ENCODE measurements at places on chromosomes 5 and 9. TPM values are rescaled to one million over a fixed set of nuclear protein-coding genes. Genes with fewer than 3 reads are reported as not detected.

DDX4 gene
- polyA plus RNA-seq = not detected

GPX3 gene
- polyA plus RNA-seq = 3.7 TPM

CDO1 gene
- 2.2 TPM for polyA plus RNA-seq

SLC6A3 gene
- polyA plus RNA-seq = not detected

YIPF5 gene
- polyA plus RNA-seq = 142 TPM

BSPRY gene
- not detected for polyA plus RNA-seq

PCDHGA10 gene
- polyA plus RNA-seq = 11.7 TPM

SPAAR gene
- 0.27 TPM for polyA plus RNA-seq

DNA sequence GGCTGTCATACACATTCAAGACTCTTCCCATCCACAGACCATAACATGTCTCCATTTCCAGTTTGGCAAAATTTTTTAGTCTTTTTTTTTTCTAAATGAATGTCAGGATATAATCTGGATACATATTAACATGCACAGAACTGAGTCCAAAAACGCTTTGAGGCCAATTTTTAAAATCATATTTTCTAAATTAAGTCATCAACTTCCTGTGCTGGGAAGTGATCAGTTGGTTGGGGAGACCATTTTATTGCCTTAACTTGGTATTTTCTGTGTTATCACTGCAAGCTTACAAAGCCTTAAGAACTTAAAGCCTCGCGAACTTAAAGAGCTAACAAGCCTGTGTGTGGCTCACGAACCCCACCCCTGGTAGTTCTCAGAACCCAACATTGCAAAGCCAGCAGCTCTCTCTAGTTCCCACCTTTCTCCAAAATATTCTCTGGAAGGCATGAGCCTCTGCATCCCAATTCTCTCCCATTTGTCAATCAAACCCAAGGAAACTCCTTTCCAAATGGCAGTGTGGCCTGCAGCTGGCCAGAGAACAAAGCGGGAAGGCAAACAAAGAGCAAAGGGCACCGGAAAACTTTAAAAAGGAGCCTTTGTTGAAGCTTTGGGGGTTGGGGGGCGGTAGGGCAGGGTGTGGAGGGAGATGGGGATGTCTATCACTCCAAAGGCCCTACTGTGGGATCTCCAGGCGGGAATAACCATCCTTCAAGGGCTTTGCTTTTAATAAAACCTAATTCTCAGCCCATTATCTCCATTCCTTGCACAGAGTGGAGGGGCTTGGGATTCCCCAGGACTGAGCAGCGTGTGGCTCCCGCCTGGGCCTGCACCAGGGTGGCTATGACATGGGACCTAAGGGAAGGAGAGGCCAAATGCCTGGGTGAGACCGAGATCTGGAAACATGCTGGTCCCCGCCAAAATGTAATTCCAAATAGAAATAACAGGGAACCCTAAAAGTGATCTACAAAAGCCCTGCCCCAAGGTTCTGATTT, 65.0 kb downstream of the ROR2 start:
- DNase-seq = no peak

DNA sequence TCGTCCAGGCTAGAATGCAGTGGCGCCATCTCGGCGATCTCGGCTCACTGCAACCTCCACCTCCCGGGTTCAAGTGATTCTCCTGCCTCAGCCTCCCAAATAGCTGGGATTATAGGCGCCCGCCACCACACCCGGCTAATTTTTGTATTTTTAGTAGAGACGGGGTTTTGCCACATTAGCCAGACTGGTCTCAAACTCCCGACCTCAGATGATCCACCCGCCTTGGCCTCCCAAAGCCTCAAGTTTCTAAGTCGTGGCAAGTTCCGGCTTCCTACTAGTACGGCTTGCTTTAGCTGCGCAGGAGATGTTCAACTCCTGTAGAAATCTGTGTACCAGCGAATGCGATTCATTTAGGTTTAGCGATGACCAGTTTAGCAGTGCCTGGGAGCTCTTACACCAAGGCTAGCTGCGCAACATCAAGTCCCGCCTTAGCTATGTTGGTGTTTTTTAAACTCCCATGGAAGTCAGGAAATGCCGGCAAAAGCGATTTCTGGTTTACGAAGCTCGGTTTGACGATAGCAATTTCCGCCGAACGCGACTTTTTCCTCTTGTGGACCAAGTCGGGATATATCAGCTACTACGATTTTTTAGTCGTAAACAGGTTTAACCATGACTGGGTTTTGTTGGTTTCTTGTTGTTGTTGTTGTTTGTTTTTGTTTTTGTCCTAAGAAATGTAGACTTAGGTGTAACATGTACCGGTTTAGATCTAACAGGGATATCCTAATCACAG, 46.4 kb downstream of the ANXA2R start:
- peak; percentile 66 for DNase-seq

DNA sequence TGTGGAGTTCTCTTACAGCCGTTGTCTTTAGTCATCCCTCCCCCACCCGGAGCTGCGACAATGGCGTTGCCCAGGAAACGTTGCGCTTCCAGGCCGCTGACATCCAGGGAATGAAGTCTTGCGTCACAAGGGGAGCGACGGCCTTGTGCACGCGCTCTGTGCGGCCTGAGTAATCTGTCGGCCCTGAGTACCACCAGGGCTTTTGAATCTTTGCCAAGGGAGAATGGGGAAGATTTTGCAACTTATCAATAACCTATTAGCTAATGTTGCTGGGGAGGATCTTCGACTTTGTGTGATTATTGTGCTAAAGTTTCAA, at the start of gene SOX30:
SOX30 (minus strand) TSS at position 62 of the 316 bp plus-strand sequence. CDS start 360 bp downstream, outside the sequence.
- no peak for DNase-seq

DNA sequence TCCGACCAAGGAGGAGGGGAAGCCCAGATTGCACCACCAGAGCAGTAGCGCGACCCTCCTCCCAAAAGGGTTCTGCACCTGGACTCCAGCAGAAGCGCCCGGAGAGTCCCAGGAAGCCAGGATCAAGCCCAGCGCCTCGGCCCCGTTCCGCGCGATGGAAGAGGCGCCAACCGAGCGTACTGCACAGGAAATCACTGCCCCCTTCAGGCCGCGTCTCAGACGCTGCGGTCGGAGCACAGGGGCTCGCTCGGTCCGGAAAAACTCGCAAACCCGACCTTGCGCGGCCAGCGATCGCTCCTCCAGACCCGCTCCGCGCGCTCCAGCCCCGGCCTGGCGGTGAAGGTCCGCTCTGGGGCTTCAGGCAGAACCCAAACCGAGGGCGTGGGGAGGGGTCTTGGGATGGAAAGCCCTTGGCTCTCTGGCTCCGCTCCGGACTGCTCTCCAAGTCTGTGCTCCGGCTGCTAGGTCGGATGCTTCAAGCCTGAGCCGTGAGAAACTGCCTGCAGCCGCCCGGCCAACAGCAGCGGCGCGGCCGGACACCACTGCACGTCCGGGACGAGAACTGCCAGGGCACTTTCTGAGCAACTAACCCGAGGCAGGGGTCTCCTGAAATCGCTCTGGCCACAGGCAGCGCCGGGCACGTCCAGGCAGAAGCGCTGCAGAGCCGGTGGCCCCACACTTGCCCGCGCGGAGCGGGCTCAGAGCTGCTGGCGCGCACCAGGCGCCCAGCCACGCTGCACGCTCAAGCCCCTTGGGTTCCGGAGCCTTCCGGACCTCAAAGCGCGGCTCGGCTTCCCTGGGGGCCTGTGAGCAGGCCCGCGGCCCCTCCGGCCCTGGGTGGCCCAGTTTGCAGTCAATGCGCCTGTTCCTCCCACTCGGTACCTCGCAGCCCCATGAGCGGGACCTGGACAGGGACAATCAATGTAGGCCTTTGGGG, 1.3 kb downstream of the GABBR2 start:
- peak; percentile 46 for DNase-seq

GRCh38 chr5:1806974-1807373, 5.8 kb downstream of the NDUFS6 start:
- DNase-seq = no peak

GRCh38 chr9:132244582-132245455, 83.0 kb downstream of the NTNG2 start:
- DNase-seq = no peak

DNA sequence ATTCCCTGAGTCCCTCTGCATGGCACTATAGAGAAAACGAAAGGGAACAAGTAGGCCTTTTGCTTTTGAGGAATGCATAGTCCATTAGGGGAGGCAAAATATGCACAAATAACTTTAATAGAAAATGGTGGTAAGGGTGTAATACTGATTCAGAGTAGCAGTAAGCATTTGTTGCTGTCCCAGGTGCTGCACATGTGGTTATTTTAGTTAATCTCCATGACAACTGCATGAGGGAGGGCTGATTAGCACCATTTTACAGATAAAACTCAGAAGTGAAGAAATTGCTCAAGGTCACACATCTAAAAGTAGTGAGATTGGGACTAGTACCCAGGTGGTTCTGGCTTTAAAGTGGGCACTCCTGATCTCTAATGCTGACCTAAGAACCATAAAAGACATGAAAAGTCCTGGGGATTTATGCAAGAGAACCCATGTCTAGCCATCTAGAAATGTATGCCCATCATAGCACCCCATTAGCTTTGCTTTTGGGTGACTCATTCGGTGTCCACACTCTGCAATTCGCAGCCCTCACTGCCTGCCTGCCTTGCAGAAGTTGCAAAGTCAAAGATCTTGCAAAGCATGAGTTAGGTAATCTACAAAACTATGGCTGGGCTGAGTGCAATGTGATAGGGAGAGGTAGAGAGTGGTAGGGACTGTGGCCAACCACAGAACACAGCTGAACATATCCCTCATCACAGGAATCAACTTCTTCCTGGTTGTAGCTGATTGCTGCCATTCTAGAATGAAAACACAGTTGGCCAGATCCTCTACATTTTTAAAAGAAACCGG, 195.2 kb downstream of the PTTG1 start:
- no peak for DNase-seq

GRCh38 chr9:98097836-98098235, 21.2 kb downstream of the TRIM14 start:
- DNase-seq = no peak

- DNase-seq = no peak
Measured at GRCh38 chr5:161190778-161191177, 338.8 kb upstream of the ATP10B start.

GRCh38 chr5:39779831-39780230, 355.1 kb upstream of the DAB2 start:
- DNase-seq = no peak

DNA sequence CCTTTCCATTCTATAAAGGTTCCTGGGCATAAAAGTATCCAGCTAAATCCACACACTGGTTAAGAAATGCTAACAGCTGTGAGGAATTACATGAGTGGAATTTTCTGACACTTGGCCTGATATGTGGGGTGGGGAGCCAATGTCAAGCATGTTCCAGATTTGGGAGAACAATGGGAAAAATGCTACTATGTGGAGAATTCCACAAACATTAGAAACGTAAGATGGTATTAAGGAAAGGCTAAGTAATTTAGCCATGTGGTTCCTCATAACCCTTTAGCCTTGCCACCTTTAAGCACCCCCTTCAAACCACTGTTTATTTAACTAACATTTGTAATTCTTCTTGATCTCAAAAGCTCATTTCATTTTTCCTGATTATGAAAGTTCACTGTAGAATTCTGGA, 149.2 kb downstream of the GNA14 start:
- no peak for DNase-seq

DNA sequence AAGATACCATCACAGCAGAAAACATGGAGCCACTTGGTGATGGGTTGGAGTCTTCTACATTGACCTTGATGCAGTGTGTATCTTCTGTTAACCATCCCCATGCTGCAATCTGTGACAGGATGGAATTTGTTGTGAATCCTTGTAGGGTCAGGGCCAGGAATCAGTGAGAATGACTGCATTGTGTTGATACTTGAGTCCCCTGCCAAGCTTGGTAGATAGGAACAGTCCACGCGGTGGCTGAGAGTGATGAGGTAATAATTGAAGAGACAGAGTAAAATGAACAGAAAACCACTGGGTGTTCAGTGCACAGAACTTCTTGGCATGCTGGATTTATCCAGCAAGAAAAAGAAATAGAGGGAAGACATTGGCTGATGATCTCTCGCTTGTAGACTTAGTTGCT, 217.5 kb downstream of the MAN2A1 start:
- no peak for DNase-seq

GRCh38 chr5:10788358-10788757, 27.3 kb upstream of the DAP start:
- DNase-seq = no peak

GRCh38 chr5:172405226-172406107, 48.9 kb downstream of the SH3PXD2B start:
- no peak for DNase-seq

DNA sequence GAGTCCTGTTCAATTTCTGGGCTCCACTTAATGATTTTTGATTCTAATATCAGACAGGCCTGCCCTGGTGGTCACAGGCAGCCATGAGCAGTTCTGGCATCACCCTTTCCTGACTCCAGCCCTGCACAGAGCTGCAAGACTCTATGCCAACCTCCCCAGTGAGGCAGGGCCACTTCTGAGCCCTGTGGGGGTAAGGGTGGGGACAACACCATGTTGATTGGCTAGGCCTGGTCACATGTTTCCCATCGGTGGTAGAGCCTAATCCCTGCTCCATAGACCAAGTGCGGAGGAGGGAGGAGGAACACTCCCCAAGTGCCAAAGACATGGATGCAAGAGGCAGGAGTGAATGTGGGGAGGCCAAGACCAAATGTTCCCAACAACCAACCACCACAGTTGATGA, 134.6 kb downstream of the PHF2 start:
- DNase-seq = no peak

DNA sequence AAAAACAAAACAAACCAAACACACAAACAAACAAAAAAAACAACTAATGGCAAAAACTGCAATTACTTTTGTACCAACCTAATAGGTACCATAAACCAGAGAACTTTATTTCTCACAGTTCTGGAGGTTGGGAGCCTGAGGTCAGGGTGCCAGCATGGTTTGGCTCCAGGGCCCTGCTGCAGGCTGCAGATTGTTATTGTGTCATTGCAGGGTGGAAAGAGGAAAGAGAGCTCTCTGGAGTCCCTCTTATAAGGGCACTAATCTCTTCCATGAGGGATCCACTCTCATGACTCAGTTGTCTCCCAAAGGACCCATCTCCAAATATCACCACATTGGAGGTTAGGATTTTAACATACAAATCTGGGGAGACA, 64.9 kb upstream of the CPEB4 start:
- DNase-seq = no peak

DNA sequence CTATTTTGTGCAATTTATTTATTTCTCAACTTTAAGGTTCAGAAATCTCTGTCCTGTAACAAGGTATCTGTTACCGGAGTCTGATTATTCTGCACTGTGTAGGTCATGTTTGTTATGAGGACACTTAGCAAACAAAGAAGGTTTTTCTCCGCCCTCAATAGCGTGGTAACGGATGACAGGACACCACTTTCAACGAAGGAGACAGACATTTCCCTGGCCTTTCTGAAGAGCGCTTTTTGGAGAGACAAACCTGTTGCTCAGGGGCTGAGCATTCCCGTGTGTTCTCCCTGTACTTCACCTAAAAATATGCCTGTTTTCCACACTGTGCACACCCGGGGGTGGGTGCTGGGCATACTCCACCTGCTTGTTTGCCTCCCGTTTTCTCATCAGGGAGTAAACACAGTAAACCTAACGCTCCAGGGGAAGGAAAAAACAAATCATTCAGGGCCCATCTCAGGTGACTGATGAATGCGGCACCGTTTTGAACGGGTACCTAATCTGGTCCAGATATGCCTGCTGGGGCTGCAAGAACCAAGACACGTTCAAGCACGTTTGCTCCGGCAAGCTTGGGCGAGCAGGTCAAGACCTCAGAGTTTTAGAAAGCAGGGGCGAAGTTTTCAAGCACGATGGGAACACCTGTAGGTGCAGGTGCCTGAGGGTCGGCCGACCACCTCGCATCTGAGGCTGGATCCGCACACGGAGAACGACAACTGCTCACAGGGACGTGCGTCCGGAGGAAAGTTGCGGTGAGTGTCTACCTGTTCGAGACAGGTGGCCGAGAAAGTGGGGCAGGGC, 859 bp downstream of the RETREG1 start:
- no peak for DNase-seq

GRCh38 chr5:4156153-4156552, 560.5 kb downstream of the IRX1 start:
- DNase-seq = no peak

Measured in AG04450 (cell line).